ENCODE measurements at places on chromosomes 1 and 21. TPM values are rescaled to one million over a fixed set of nuclear protein-coding genes. Genes with fewer than 3 reads are reported as not detected.

C4BPB gene
- total RNA-seq: 1.5 TPM

SMIM1 gene
- 1.4 TPM for total RNA-seq

TOMM20 gene
- 105 TPM for total RNA-seq

ZBTB8B gene
- 0.01 TPM for total RNA-seq

CD1B gene
- not detected for total RNA-seq

PTCH2 gene
- total RNA-seq: 0.23 TPM

S100A8 gene
- not detected for total RNA-seq

TRIM17 gene
- not detected for total RNA-seq

HHAT gene
- 1.7 TPM for total RNA-seq

TARS2 gene
- total RNA-seq: 21.6 TPM

CRYAA gene
- total RNA-seq: not detected

CNTN2 gene
- total RNA-seq: 0.02 TPM

BATF3 gene
- 32.8 TPM for total RNA-seq

ENSA gene
- total RNA-seq: 140 TPM

LCE5A gene
- not detected for total RNA-seq

REN gene
- total RNA-seq: not detected

L1TD1 gene
- not detected for total RNA-seq

NDUFS2 gene
- 78.6 TPM for total RNA-seq

NBPF26 gene
- total RNA-seq: 8.8 TPM

TPTE gene
- not detected for total RNA-seq

IRF6 gene
- 0.14 TPM for total RNA-seq

FCAMR gene
- not detected for total RNA-seq

SPSB1 gene
- 34.7 TPM for total RNA-seq

OR2T29 gene
- not detected for total RNA-seq

BGLAP gene
- 0.32 TPM for total RNA-seq

KRTAP15-1 gene
- not detected for total RNA-seq

ATP5PF gene
- total RNA-seq: 209 TPM

CPLANE2 gene
- total RNA-seq: 3.2 TPM

TDRD10 gene
- total RNA-seq: not detected

TSTD1 gene
- total RNA-seq: 0.48 TPM

CDKN2C gene
- 11.4 TPM for total RNA-seq

NR1I3 gene
- total RNA-seq: not detected
